GM10248 (cell line): ENCODE measurements at places on chromosomes 1 and 21.
A peak's percentile ranks its signal among the peaks of the same experiment; 100 is the strongest.

- no peak for DNase-seq
Measured at GRCh38 chr1:229058729-229059128, 212.2 kb upstream of the RAB4A start.

- DNase-seq = no peak
Measured at GRCh38 chr21:43851593-43851992, 13.4 kb upstream of the AGPAT3 start.

GRCh38 chr21:35645991-35646390, 414.3 kb downstream of the SETD4 start:
- no peak for DNase-seq

DNA sequence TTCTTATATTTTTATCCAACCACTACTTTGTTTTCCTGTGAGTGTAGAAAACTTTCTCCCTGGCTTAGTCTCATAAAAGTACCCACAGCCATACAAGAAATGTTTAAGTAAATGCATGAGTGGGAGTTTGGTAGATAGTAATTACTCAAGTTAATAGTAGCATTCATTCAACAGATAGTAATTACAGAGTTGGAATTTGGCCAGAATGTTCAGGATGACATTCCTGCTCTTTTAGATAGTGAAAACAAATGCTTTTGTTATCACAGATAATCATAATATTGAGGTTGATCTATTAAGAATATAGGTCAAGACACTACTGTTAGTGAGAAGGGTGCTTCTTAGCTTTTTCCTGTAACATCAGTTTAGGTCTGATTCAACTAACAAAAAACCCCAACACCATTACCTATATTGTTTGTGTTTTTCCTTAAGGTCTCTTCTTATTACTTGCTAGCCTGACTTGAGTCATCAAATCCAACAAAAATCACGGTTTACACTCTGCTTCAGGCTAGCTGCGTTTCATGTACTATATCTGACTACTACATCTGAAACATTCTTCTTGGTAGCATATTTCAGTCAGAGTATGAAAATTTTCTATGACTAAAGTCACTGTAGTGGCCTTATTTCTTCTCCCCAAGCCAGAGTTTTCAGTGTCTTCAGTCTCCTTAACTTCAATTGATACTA, 163.7 kb downstream of the HS2ST1 start:
- no peak for DNase-seq

GRCh38 chr1:225044258-225044657, 114.8 kb downstream of the DNAH14 start:
- DNase-seq = no peak

DNA sequence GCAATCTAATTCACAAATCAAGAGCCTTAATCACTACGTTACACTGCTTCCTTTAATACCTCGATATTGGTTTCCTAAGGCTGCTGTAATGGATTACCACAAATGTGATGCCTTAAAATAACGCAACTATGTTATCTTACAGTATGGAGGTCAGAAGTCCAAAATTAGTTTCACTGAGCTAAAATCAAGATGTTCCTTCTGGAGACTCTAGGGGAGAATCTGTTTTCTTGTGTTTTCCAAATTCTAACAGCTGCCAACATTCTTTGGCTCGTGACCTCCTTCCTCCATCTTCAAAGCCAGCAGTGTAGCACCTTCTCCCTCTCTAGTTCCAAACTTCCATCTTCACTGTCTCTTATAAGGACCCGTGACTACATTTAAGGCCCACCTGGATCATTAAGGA, 335.0 kb upstream of the NFIA start:
- DNase-seq = no peak

GRCh38 chr1:246608616-246609376, 42.5 kb downstream of the CNST start:
- no peak for DNase-seq

- no peak for DNase-seq
Measured at GRCh38 chr21:31599013-31599412, 60.5 kb upstream of the SOD1 start.

GRCh38 chr1:116167625-116168276, 56.6 kb downstream of the MAB21L3 start:
- no peak for DNase-seq

GRCh38 chr1:15452216-15452615, 4.3 kb upstream of the CELA2A start:
- no peak for DNase-seq

- DNase-seq = no peak
Measured at GRCh38 chr1:98458511-98459485, 202.7 kb upstream of the SNX7 start.

- no peak for DNase-seq
Measured at GRCh38 chr21:38486706-38487105, 11.6 kb downstream of the ERG start.

DNA sequence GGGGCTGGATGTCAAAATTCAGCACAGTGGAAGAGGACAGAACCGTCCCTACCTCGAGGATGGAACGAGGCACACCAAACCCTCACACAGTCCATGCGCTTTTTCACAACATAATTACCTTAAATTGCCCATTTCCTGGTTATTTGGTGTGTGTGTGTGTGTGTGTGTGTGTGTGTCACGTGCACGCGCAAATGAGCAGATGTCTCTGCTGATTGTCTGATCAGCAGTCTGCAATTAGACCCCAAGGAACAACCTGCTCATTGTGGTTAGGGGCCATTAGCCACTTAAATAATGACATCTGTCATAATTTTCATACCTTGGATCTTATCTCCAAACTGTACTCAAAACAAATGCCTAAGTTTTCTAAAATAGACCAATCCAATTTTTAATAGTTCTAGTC, 23.2 kb downstream of the AVPR1B start:
- DNase-seq = no peak

DNA sequence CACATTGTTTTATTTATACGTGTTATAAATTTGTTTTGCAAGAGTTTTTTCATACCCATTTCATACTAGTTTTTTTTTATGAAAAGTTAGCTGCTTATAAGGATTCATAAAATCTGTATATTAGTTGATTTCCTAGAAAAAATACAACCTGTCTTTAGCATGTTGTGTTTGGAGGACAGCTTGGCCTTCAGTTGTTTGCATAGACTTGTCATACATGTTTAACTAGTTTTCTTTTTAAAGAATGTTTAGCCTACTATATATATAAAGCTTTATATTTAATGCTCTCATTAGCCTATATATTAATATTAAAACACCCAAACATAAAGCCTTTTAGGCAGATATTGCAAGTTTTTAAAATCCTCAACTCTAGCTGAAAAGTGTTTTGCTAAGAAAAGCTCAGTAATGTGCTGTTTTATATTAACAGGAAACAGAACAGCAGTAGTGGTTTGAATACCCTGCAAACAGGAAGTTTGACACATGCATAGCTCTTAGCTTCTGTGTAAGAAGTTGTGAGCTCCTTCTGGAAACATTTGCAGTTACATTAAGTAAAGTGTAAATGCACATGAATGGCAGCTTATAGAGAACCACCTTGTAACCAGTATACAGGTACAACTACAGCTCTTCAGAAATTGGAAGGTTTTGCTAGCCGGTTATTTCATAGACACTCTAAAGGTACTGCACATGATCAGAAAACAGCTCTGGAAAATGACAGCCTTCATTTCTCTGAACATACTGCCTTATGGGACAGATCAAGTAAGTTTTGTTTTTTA, at the start of gene PRKACB:
PRKACB (plus strand) TSS at position 476 of the 770 bp plus-strand sequence; CDS start at position 567, 91 bp downstream.
- DNase-seq = peak; percentile 18

DNA sequence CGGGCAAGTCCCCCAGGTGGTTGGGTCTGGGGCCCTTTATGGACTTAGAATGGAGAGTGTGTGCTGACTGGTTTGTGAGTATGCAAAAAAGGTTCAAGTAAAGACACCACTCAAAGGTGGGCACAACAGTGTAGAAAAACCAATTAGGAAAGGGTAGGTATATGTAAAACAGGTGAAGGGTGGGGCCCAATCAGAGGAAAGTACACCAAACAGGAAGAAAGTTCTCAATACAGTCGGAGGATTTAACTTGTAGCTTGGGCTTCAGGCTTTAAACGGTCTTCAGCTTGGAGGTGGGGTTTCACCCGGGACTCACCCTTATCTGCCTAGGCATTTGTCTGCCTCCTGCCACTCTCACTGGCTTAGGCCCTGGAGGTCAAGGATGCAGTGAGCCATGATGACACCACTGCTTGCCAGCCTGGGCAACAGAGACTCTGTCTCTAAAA, 6.8 kb upstream of the PUM1 start:
- no peak for DNase-seq

DNA sequence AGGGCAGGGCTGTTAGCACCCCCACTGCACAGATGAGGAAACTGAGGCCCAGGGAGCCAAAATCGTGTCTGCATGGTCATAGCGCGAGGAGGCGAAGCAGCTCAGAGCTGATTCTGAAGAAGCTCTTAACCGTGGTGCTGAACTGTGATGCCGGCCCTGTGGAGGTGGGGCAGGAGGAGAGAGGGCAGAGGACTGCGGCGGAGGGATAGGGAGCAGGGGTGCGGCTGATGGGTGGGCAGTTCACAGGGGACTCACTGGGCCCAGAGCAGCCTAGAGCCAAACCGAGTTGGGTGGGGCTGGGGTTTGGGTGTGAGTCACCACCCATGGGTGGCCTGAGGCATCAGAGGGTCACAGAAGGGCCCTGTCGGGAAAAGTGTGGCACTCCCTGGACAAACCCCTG, 74.7 kb downstream of the RAP1GAP start:
- no peak for DNase-seq

DNA sequence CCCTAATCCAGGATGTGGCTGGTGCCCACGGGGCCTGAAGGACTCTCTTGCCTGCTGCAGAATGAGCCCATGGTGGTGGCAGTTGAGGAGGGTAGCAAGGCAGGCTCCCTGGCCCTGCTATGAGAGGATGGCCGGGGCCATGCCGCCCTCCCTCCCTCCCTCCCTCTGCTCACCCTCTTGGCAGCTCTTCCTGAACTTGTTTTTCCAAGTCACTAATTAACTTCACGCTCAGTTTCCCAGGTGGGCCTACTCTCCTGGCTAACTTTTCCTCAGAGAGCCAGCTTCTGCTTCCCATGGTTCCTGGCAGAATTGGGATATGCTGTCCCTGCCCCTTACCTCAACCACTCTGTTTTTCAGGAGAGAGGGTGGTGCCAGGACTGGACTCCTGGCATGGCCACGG, 10.2 kb downstream of the KCNC4 start:
- DNase-seq = no peak

DNA sequence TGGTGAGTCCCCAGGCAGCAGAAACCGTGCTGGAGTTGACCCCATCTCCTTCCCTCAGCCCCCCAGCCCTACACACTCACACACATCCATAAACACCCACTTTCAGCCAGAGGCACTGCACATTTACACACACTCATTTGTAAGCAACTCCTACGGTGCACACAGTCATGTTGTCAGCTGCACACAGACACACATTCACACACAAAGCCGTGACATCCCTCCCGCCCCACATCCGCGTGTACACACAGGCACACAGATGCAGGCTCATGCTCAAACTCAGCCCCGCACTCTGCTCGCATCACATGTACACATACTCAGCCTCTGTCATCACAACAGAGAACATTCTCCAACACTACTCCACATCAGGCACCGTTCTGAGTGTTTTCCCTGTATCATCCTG, 47.6 kb downstream of the LACTBL1 start:
- no peak for DNase-seq

DNA sequence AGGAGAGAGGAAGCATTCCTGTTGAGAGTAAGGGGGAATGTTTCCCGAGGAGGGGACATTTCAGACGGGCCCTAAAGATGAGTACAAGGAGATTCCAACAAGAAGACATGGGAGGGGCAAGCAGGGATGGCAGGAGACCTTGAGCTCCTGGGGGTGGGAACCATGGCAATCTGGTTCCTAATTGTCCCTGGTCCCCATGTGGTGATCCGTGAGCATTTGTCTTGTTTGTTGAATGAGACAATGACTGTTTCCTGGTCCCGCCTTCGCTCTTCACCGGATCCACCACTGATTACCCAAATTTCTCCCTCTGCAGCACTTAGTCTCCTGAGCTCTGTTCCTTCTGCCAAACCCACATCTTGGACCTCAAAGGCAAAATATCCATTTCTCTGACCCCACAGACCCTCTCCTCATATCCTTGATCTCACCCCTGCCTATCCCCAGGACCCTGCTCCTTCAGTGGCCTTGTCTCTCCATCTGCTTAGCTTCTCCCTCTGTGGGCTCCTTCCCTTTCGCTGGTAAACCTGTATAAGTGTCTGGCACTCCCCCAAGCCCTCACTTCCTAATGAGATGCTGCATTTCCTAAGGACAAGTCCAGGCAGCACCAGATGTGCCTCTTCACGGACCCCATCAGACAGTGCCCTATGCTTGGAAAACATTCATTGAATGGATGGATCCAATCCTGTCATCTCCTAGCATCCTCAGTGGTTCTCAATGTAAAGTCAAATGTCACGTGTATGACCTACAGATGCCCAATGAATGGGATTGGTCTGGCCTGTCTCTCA, 8.3 kb upstream of the CSF1 start:
- DNase-seq = no peak

DNA sequence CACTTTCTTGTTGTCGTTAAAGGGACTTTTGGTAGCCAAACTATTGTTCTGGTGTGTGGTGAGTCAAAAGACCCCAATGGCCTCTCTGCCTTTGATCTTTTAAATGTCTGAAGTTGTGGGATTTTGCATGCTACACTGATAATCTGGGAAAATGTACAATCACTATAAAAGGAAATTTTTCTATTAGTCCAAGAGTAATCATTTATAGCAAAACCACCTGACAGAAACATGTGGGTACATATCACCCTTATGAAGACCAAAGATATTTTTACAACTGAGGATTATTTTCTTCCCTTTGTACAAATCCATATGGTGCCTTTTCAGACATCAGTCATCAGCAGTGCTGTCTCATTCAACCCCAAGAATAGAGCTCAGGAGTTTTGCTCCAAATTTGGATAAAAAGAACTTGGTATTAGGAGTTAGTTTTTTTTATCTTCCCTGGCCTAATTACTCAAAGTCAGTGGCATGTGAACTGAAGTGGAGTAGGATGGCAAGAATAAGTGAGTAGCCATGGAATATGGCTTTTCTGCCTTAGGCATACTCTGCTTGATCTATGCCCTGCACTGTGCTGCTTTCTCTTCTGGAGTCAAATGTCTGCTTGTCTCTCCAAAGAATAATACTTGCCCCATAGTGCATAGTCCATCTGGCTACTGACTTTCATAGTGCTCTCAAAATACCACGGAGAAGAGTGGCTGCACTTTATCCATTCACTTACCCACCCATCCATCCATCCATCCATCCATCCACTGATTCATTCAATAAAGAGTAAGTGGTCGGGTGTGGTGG, 13.5 kb downstream of the GREM2 start:
- DNase-seq = no peak

GRCh38 chr1:164861632-164862031, 302.6 kb downstream of the PBX1 start:
- no peak for DNase-seq
